ENCODE measurements at places on chromosomes 5 and 9.

- DNase-seq: no peak
These were observed 9.5 kb downstream of the INVS start for GRCh38 chr9:100108559-100108958.

- no peak for DNase-seq
These were observed 830 bp downstream of the ADAMTSL1 start for GRCh38 chr9:18474783-18475182.

GRCh38 chr9:16687678-16688369 is 182.6 kb downstream of the BNC2 start:
- no peak for DNase-seq

- peak; percentile 40 for DNase-seq
These were observed 52.6 kb downstream of the TENT4A start for GRCh38 chr5:6765612-6766525.

DNA sequence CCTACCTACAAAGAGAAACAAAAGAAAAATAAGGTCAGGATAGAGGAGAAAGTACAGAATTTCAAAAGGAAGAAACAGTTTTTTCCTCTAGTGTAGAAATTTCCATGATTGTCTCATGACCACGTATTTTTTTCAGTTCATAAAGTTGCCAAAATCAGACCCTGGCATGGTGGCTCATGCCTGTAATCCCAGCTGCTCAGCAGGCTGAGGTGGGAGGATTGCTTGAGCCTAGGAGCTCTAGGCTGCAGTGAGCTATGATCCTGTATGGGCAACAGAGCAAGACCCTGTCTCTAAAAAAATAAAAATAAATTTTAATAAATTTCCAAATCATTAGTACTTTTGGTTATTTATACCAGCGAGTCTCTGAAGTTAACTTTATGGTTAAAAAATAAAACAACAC is 37.8 kb downstream of the CWC27 start:
- no peak for DNase-seq

- DNase-seq: no peak
These were observed 235.6 kb downstream of the ELAVL2 start for GRCh38 chr9:23590276-23591000.

DNA sequence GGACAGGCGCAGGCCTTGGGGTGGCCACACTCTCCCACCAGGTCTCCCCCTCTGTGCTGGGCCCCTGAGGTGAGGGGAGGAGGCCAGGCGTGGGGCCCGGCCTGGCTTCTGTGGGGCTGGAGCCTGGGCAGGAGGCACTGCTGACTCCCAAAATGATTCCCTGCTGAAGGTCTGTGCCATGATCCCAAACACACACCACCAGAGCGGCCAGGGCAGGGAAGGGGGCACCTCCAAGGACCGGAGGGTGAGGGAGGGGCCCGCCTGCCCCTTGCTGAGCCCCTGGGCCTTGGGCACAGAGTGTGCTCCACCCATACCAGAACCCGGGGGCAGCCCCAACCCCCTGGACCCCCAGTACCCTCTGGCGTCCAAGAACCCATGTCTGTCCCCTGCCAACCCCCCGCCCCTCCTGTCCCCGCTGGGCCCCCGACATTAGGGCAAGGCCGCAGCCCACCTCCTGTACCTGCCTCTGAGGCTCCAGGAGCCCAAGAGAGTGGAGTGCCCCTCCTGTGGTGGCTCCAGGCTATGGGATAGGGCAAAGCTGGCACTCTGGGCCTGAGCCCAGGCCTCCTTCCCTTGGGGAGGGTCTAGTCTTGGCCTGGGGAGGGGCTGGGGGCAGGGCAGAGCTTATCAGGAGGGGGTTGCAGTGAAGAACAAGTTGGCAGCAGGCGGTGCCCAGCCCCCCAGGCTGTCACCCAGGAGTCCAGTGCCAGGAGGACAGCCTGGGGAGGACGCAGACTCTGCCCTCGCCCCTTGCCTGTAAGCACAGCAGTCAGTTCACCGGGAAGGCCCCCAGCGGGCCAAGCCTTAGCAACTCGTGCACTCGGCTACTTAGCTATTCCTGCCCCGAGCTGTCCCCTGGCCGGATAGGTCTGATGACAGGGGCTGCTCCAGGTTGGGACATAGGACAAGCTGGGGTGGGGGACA is 2.6 kb upstream of the EGFL7 start:
- DNase-seq: no peak

- DNase-seq: no peak
These were observed 85.3 kb downstream of the KCNT1 start for GRCh38 chr9:135787317-135787716.

DNA sequence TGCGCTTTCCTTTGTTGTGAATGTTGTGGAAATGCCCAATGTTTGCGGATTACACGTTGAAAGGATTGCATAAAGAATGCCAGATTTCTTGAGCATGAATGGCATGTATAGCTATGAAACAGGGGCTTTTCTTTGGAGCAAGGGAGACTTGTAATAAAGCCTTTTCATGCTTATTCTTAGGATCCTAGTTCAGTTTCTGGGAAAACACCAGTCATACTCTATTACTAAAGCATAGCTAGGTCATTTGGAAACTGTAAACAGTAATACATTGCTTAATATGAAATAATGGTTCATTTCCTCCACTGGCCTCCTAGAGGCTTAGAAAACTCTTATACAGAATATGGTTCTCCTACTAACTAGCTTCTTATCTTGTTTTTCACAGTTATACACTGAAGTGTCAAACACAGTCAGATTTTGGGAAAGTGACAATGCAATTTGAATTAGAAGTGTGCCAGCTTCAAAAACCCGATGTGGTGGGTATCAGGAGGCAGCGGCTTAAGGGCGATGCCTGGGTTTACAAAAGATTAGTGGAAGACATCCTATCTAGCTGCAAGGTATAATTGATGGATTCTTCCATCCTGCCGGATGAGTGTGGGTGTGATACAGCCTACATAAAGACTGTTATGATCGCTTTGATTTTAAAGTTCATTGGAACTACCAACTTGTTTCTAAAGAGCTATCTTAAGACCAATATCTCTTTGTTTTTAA is 104.2 kb downstream of the MELK start:
- no peak for DNase-seq

- DNase-seq: no peak
These were observed 47.0 kb downstream of the UBE2QL1 start for GRCh38 chr5:6495433-6496206.

DNA sequence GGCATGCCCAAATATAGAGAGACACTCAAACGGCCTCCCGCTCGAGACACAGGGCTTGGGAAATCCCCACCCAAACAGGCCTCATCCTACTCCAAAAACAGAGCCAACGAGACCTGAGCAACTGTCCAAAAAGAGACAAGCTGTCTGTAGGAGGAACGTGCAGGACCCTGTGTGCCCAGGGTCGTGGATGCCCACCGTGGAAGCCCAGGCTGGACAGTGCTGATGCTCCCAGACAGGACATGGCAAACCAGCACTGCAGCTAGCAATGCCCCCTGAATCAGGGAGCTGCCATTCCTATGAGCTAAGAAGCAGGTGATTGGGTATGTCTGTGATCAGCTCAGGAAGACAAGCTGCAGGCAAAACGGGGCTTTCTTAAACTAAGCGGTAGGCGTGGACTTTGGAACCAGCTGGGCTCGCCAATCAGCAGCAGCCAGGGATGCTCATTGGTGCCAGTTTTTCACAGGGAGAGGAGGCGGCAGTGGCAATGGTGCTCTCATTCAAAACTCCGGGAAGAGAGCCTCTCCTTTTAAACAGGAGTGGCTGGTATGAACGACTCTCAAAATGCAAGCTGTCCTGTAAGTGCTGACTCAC is 113.1 kb upstream of the IRX2 start:
- no peak for DNase-seq

GRCh38 chr5:12272389-12272788 is 368.1 kb upstream of the CTNND2 start:
- no peak for DNase-seq

- DNase-seq: no peak
These were observed 6.1 kb upstream of the PTGS1 start for GRCh38 chr9:122364783-122365150.

DNA sequence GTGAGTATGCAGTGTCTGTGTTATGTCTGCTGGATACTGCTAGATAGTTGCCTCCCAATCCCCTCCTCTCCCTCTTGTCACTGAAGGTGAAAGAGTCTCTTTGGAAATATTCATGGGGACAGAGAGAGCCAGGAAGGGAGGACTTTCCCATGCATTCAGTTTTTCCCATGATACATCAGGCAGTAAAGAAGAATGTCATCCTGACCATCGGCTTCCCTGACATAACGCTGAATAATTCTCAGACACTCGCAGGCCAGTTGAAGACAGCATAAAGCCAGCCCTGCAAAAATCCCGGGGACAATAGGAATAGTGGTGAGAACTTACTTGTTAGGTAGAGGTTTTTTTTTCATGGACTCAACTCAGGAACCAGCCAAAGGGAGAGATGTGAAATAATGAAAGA is 58.1 kb downstream of the KLF4 start:
- no peak for DNase-seq

- no peak for DNase-seq
These were observed 47.8 kb upstream of the TRIM32 start for GRCh38 chr9:116639251-116639741.

- no peak for DNase-seq
These were observed 80.6 kb downstream of the HINT1 start for GRCh38 chr5:131084436-131084835.

DNA sequence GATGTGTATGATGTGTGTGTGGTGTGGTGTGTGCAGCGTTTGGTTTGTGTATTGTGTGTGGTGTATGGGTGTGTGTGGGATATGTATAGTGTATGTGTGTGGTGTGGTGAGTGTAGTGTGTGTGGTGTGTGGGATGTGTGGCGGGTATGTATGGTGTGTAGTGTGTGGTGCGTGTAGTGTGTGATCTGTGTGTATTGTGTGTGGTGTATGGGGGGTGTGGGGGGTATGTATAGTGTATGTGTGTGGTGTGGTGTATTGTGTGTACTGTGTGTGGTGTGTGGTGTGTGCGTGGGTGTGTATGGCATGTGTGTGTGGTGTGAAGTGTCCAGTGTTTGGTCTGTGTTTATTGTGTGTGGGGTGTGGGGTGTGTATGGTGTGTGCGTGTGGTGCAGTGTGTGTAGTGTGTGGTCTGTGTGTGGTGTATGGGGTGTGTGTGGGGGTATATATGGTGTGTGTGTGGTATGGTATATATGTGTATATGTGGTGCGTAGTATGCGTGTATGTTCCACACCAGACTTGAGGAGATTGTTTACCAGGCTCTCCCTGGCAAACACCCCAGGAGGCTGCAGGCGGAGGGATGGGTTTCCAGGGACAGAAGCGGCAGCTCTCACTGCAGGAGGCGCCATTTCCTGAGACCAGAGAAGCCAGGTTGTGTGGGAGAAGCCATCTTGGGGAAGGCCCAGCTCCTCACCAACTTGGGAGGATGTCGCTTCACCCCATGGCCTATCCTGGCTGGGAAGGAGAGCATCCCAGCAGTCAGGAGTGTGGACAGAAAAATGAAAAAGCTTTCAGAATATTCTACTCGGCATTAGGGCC is 138.1 kb downstream of the NXNL2 start:
- DNase-seq: no peak

- no peak for DNase-seq
These were observed 86.1 kb downstream of the ADAMTS2 start for GRCh38 chr5:179258922-179259730.

- no peak for DNase-seq
These were observed 128.7 kb upstream of the BOD1 start for GRCh38 chr5:173745123-173745522.

DNA sequence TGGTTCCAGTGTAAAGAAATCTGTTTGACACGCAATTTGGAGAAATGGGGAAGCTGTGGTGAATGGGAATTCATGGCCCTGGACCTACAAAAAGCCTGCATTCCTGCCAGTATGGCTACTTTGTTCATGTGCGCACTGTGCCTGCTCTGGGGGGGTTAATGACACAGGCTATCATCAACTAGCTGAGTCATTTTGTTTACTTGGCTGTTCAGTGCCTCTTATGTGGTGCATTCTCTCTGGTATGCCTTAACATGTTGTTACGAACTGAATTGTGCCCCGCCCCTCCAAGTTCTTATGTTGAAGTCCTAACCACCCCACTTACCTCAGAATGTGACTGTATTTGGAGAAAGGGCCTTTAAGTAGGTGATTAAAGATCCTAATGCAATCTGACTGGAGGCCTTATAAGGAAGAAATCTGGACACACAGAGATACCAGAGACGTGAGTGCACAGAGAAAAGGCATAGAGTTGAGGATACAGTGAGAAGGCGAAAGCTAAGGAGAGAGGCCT is 20.4 kb upstream of the UBAP1 start:
- no peak for DNase-seq

GRCh38 chr5:132142459-132142858 is 68.9 kb downstream of the CSF2 start:
- no peak for DNase-seq

- no peak for DNase-seq
These were observed 55.8 kb downstream of the PHAX start for GRCh38 chr5:126656401-126657007.

- DNase-seq: no peak
These were observed 8.7 kb downstream of the TRIM36 start for GRCh38 chr5:115160975-115161475.

- DNase-seq: no peak
These were observed 42.9 kb upstream of the RNF130 start for GRCh38 chr5:180114304-180115003.

DNA sequence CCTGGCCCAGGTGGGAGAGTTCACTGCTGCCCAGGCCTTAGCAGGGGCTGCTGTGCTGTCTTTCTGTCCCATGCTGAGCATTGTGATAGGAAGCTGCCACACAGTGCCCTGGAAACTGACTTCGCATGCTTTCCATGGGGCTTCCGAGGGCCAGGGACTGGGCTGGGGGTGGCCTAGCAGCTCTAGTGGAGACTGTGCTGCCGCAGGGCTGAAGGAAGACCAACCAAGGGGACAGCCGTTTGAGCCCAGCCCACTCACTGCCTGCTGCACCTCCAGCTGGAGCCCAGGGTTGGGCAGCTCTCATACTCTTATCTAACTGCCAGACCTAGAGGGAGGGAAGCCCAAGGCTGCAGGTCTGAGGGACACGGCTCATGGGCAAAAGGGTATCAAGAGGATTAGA is 79.2 kb downstream of the RGS3 start:
- no peak for DNase-seq

DNA sequence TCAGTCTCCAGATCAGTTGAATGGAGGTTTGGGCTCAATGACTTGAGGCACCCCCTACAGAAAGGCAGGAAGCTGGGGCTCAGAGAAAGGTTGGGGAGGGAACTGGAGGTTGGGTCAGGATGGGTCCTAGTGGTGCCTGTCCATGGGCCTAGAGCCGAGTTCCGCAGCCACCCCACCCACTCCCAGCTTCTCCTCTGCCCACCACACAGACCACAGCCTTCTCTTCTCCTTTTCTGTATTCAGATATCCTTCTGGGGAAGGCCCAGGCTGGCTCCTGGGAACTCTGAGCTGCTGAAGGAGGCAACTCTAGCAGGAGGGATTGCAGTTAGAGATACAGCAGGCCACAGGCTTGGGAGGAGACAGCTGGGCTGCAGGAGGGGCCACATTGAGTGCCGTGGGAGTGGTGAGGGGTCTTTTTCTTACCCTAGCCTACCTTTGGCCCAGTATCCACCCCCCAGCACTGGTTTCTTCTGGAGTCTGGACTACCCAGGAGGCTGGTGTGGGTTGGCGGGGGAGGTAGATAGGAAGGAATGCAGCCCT is 15.4 kb upstream of the PTGS1 start:
- DNase-seq: no peak

DNA sequence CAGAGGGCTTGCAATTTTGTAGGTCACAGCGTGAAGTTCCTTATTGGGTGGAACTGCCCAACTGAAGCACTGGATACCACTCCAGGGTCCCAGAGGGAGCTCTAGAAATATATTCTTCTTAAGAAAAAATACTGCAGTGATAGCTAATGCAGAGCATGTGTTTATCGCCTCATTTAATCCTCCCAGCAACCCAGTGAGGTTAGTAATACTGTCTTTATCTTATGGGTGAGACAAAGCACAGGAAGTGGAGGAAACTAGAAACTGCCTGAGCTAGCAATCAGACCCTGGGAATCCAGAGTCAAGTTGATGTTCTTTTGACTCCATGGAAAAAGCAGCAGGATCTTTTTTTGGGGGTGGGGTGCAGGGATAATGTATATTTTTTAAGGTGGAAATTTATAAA is 153.3 kb downstream of the PJA2 start:
- no peak for DNase-seq
